ENCODE measurements at places on chromosomes 11 and 22. TPM values are rescaled to one million over a fixed set of nuclear protein-coding genes. Genes with fewer than 3 reads are reported as not detected.

Gene TTC36
- 7.9 TPM for total RNA-seq

DNA sequence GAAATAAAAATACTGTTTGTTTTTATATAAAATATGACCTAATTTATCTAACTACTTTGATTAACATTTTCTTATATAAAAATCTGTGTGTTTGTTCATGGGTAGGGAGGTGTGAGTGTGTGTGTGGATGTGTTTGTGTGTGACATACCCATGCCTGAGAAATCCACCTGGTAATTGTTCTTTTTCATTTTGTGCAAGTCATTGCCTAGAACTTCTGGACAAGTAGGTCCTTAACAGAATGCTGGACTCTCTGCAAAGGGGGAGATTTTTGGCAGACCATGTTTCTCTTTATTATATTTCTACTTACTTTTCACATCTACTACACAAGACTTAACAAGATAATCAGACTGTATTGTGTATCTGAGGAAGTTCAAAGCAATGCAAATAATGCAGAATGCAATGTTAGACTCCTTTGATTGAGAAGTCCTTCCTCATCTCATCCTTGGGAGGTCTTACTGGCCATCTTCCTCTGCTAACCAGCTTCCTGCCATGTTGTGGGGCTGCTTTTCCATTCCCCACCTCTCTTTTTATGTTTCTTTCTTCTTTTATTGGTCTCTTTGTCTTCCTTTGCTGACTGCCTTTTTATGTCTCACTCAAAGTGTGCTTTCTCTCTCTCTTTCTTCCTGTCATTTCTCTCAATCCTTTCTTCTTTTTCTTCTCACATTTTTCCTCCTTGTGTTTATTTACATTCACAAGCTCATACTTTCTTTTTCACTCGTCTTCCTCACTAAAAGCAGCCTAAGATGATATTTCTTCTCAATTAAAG is 1017.0 kb upstream of the CNTN5 start:
- H3K4me3 ChIP-seq: no peak overlapping the region
- no peaks in the 10 kb centered on the region for H3K27me3 ChIP-seq
- no peaks in the 10 kb centered on the region for H3K4me1 ChIP-seq
- no peak overlapping the region for H3K27ac ChIP-seq
- DNase-seq: no peak

Gene EFEMP2
- total RNA-seq: 62.9 TPM

DNA sequence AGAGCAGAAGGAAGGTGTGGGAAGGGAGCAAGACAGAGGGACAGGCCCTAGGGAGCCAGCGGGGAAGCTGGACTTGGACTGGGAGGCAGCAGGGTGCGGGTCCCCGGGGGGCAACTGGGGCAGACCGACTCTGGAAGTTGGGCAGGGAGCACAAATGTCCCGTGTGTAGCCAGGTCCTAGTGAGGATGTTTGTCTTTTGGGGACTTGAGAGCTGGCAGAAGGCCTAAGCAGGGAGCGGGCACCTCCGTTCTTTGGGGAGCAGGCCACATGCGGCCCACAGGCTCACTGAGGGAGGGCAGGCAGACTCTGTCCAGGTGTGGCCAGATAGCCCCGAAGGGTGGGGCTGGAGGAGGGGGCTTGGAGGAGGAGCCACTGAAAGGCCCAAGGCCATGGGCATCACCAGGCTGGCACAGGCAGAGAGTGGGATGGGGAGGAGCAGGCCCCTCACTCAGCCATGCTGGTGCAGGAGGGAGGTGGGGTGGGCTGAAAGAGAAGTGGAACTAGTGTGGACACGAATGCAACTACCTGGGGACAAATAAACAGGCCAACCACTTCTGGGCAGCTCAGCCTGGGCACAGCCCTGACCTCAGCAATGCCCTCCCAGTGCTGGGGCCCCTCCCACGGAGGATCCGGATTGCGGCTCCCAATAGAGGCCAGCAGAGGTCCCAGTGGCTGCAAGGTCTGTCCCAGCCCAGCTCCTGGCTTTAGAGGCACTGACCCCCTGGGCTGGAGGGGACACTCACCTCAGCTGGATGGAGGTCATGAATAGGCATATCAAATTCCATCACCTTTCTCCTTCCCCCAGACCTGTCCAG is 1.3 kb upstream of the SCARF2 start:
- H3K4me1 ChIP-seq: peaks cover 5% of the 10 kb centered on the region
- no peak overlapping the region for H3K4me3 ChIP-seq
- H3K36me3 ChIP-seq: no peaks in the 10 kb centered on the region
- H3K27me3 ChIP-seq: peaks cover 26% of the 10 kb centered on the region
- DNase-seq: no peak

GRCh38 chr11:72072348-72072747 is 8.0 kb downstream of the NUMA1 start:
- H3K36me3 ChIP-seq: no peaks in the 10 kb centered on the region
- H3K4me1 ChIP-seq: peaks cover 24% of the 10 kb centered on the region
- H3K4me3 ChIP-seq: no peak overlapping the region
- H3K27me3 ChIP-seq: no peaks in the 10 kb centered on the region

Gene NLRP14
- 0.11 TPM for total RNA-seq

DNA sequence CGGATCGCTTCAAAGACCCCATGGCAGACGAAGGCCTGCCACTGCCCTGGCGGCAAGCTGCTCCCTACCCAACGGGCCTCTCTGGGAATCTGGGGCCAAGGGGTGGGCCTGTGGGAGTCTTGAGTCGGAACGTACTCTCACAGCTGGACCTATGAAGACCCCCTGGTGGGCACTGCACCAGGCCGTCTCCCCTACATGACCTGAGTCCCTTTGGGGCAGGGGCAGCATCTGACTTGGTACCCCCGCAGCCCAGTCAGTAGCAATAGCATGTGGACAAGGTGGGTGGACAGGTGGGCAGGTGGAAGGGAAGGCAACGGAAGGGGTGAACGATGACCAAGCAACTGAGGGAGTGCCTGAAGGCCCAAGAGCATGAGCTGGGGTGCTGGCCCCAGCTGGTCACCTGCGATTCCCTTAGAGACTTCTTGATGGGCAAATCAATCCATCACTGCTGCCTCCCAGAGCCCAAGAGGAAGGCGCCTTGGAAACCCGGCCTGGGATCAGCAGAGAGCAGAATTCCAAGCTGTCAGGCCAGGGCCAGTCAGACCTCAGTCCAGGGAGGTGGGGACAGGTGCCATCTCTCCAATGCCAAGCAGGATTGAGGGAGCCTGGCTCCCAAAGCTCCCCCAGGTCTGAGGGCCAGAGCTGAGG is 35.3 kb downstream of the ARAP1 start:
- no peak overlapping the region for H3K4me3 ChIP-seq
- H3K36me3 ChIP-seq: no peaks in the 10 kb centered on the region
- peaks cover 31% of the 10 kb centered on the region for H3K4me1 ChIP-seq
- no peaks in the 10 kb centered on the region for H3K27me3 ChIP-seq

DNA sequence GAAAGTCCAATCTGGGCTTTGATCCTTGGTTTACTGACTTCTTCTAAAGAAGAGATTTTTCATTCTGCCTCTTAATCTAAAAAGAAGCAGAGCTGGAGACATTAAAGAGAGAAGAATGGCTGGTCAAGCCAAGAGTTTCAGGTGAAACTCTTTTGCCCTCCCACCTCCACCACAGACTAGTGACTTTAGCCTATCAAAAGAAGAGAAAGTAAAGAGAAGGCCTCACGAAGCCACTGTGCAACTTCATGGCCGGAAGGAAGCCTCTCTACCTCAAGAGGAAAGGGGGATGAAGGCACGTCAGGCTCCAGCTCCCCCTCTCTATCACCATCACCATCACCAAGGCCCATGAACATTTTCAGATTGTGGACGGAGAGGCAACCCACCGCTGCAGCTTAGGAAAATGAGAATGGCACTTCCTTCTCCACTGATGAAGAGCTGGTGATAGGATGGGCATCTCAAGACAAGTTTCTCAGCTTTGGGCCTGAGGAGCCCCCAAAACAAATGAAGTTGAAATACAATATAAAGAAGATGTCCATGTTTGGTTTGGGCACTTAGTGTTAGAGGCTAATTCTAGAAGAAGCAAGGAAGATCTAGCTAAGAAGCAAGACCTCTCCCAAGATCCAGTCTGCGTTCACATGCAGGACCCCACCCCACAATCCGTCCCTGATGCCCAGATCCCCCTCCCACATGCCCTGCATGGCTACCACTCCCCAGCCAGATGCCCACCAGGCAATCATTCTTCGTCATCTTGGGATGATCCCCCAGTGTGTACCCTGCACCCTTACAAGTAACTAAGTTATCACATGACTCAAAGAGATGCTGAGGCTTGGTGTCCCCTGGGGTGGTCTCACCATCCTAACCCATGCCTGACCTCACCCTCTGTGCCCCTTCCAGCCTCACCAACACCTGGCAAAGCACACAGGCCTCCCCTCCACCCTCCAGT is 52.6 kb downstream of the IGSF9B start:
- H3K27me3 ChIP-seq: no peaks in the 10 kb centered on the region
- no peak overlapping the region for H3K4me3 ChIP-seq
- no peaks in the 10 kb centered on the region for H3K36me3 ChIP-seq
- DNase-seq: no peak

DNA sequence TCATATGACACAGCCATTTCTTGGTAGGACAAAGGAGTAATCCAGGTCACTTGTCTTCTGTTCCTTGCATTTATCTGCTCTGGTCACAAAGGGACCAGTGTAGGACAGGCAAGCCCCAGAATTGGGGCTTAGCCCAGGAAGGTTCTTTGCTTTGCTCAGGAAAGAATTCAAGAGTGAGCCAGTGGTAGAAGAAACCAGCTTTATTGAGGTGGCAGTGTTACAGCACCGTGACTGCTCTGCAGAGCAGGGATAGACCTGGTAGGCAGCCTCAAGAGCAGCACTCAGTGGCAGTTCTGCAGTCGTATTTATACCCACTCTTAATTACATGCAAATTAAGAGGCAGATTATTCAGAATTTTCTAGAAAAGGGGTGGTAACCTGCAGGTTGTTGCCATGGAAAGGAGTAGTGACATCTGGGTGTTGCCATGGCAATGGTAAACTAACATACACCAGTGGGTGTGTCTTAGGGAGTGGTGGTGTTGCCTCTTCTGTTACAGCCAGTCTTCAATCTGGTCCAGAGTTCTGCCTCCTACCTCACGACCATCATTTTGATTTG is 84.9 kb upstream of the RAB1B start:
- H3K36me3 ChIP-seq: no peaks in the 10 kb centered on the region
- no peak overlapping the region for H3K4me3 ChIP-seq
- no peak for DNase-seq
- no peak overlapping the region for H3K27ac ChIP-seq
- no peaks in the 10 kb centered on the region for H3K27me3 ChIP-seq
- no peaks in the 10 kb centered on the region for H3K4me1 ChIP-seq

Gene VSTM5
- not detected for total RNA-seq

GRCh38 chr11:61797263-61797944 is 4.7 kb downstream of the FEN1 start:
- H3K4me1 ChIP-seq: peaks cover 5% of the 10 kb centered on the region
- peak overlapping the region; percentile 78 for H3K27ac ChIP-seq
- no peaks in the 10 kb centered on the region for H3K27me3 ChIP-seq
- DNase-seq: peak; percentile 80
- no peak overlapping the region for H3K4me3 ChIP-seq
- peaks cover 17% of the 10 kb centered on the region for H3K36me3 ChIP-seq

GRCh38 chr11:123775289-123775688 is 21.0 kb upstream of the OR6X1 start:
- no peaks in the 10 kb centered on the region for H3K27me3 ChIP-seq
- no peak for DNase-seq
- H3K36me3 ChIP-seq: no peaks in the 10 kb centered on the region
- no peaks in the 10 kb centered on the region for H3K4me1 ChIP-seq
- no peak overlapping the region for H3K4me3 ChIP-seq
- H3K27ac ChIP-seq: no peak overlapping the region

DNA sequence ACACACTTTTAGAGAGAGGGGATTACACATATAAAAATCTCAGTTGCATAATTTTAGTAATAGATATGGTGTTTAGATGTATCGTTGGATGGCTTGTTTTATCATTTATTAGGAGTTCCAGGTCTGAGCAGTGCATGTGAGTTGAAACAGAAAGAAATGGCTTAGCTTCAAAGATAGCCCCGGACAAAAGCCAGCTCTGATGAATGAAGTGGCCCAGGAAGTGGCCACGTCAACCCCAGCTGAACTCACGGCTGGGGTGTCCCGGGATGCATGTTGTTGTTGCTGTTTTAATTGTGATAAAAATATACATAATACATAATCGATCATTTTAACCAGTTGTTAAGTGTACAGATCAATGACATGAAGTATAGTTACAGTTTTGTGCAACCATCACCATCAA is 1513.6 kb downstream of the BRD1 start:
- H3K27me3 ChIP-seq: no peaks in the 10 kb centered on the region
- no peak for DNase-seq
- no peaks in the 10 kb centered on the region for H3K36me3 ChIP-seq

DNA sequence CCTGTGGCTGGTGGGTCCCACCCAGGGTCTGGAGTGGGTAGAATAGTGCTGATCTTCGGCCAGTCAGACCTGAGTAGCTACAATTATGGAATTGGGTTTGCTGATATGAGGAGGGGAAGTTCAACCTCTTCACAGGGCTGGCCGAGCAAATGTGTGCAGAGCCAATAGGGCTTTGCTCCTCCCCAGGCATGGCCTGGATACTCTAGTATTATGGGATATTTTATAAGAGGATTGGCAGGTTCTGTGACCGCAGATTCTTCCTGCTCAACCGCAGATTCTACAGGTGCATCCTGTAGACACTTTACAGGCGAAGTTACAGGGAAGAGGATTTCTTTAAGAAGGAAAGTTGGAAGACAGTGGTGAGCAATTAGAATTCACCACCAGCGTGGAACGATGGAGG is 44.3 kb downstream of the TBC1D22A start:
- no peak overlapping the region for H3K27ac ChIP-seq
- H3K36me3 ChIP-seq: no peaks in the 10 kb centered on the region
- DNase-seq: no peak
- H3K27me3 ChIP-seq: no peaks in the 10 kb centered on the region
- peaks cover 6% of the 10 kb centered on the region for H3K4me1 ChIP-seq
- H3K4me3 ChIP-seq: no peak overlapping the region

Gene GGT1
- 5.8 TPM for total RNA-seq

- no peak overlapping the region for H3K27ac ChIP-seq
- H3K4me1 ChIP-seq: peaks cover 13% of the 10 kb centered on the region
- DNase-seq: no peak
- no peaks in the 10 kb centered on the region for H3K36me3 ChIP-seq
- H3K4me3 ChIP-seq: no peak overlapping the region
These were observed 4.7 kb downstream of the EIF1AD start for GRCh38 chr11:65997286-65997685.

Measured in adrenal gland (tissue), 19 donors.